ENCODE measurements at places on chromosomes 6 and 20. TPM values are rescaled to one million over a fixed set of nuclear protein-coding genes. Genes with fewer than 3 reads are reported as not detected.

DNA sequence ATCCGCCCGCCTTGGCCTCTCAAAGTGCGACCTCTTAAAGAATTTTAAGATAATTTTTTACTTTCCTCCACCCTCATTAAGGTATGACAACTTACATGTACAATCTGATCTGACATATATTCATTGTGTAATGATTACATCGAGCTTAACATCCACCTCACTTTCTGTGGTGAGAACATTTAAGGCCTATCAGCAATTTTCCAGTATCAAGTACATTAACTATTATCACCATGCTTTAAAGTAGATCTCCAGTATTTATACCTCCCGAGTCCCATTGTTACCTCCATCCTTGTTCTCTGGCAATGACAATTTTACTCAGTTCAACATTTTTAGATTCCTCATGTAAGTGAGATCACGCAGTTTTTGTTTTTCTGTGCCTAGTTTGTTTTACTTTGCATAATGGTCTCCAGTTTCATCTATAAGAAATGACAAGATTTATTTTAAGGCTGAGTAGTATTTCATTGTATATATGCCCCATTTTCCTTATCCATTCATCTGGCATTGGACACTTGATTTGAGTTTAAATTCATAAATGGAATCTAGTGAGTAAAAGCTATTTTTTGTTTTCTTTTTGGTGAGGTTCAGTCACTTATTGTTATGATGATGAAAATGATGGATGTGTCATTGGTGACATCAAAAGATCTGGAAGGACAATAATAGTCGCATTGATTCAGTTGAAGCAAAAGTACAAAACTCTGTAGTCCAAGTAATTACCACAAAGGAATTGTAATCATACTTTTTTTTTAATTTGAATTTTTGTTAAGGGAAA, 87.0 kb downstream of the OR2B2 start:
- DNase-seq: no peak
- no peaks in the 10 kb centered on the region for H3K36me3 ChIP-seq
- H3K4me1 ChIP-seq: peaks cover 43% of the 10 kb centered on the region
- H3K4me3 ChIP-seq: peak overlapping the region; percentile 86
- H3K27ac ChIP-seq: peak overlapping the region; percentile 96

The HLA-G gene
- 1.4 TPM for total RNA-seq

GRCh38 chr6:5295623-5296022, 34.3 kb downstream of the FARS2 start:
- H3K27ac ChIP-seq: no peak overlapping the region
- no peak for DNase-seq
- H3K4me3 ChIP-seq: no peak overlapping the region

- DNase-seq: no peak
- peaks cover 29% of the 10 kb centered on the region for H3K4me1 ChIP-seq
- no peaks in the 10 kb centered on the region for H3K27me3 ChIP-seq
- peak overlapping the region; percentile 14 for H3K27ac ChIP-seq
- H3K4me3 ChIP-seq: no peak overlapping the region
These were observed 4.0 kb downstream of the VARS1 start for GRCh38 chr6:31791324-31792089.

GRCh38 chr20:15222502-15223330, 885.3 kb upstream of the FLRT3 start:
- H3K4me3 ChIP-seq: no peak overlapping the region
- no peak overlapping the region for H3K27ac ChIP-seq
- DNase-seq: no peak
- no peaks in the 10 kb centered on the region for H3K27me3 ChIP-seq
- H3K4me1 ChIP-seq: peaks cover 1% of the 10 kb centered on the region

DNA sequence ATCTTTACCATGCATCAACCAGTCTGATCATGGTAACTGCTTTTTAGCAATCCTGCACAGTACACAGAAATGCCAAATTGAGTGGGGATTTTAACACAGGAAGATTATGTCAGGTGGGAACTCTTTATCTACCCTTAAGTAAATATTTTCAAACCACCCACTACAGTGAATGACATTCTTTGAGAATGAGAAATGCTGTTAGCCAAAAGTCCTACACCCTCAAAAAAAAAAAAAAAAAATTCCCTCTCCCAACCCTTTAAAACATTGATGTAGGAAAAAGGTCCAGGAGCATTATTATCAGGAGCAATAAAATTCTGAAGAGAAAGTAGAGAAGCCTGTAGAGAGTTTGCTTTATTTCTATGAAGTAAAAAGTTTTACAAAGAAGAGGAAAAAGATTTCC, 307.2 kb upstream of the THEMIS start:
- H3K36me3 ChIP-seq: no peaks in the 10 kb centered on the region
- no peak overlapping the region for H3K27ac ChIP-seq
- DNase-seq: no peak
- no peak overlapping the region for H3K4me3 ChIP-seq
- peaks cover 5% of the 10 kb centered on the region for H3K4me1 ChIP-seq
- H3K27me3 ChIP-seq: no peaks in the 10 kb centered on the region

The THBS2 gene
- not detected for total RNA-seq

- no peak overlapping the region for H3K4me3 ChIP-seq
- H3K36me3 ChIP-seq: no peaks in the 10 kb centered on the region
- H3K27ac ChIP-seq: no peak overlapping the region
- DNase-seq: no peak
- H3K27me3 ChIP-seq: peaks cover 5% of the 10 kb centered on the region
These were observed 80.2 kb downstream of the MAP7 start for GRCh38 chr6:136470044-136470443.

DNA sequence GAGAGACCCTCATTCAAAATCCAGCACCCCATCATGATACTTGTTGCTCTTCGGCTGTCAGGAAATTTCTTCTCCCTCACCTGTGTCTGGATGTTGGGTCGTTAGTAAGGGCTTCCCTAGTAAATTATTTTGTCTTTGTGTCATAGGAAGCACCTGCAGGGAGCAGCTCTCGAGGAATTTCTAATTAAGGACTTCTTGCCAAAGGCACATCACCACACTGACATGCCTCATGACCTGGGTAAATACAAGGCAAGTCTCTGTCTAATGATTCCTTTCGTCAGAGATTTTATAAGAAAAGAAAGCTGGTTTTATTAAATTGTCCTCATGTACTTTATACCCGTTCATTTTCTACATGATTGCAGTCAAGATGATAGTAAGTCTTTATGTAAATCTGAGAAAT, at the start of gene NOX3:
Gene NOX3 (minus strand): TSS at position 74 of the 400 bp plus-strand sequence. CDS start 39 bp downstream, at position 35.
- DNase-seq: no peak
- no peak within 1 kb of the TSS for H3K4me3 ChIP-seq
- H3K36me3 ChIP-seq: no peaks in the 10 kb centered on the region

DNA sequence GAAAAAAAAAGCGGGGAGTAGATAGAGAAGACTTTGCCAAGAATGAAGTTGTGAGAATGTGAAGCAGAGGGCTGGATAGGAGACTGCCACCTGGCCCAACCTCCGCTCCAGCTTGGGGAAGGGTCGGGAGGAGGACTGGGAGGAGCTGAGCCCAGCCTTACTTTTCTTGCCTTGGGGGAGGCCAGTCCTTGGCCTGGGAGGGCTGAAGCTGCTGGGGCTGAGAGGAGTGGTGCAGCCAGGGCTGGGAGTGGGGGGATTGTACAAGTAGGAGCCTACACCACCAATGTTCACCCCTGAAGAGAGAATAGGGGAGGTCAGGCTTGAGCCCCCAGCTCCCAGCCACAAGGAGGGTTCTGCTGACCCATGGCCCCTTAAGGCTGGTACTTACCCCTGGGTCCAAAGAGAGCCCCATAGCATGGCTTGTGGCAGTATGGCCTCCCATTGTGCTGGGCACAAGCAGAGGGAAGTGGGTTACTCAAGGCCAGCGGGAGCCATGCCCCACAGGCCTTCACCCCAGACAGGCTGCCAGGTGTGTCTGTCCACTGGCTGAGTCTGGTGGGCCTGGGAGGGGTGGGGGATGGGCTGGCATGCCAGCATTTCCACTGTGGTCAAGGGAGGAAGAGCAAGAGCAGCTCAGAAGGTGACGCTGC, 1.1 kb downstream of the CRIP3 start:
- no peaks in the 10 kb centered on the region for H3K36me3 ChIP-seq
- no peak for DNase-seq
- peaks cover 8% of the 10 kb centered on the region for H3K4me1 ChIP-seq
- H3K27ac ChIP-seq: no peak overlapping the region
- H3K27me3 ChIP-seq: peaks cover 9% of the 10 kb centered on the region

The SGK2 gene
- total RNA-seq: 1.6 TPM

- no peak overlapping the region for H3K27ac ChIP-seq
- no peaks in the 10 kb centered on the region for H3K4me1 ChIP-seq
- no peaks in the 10 kb centered on the region for H3K27me3 ChIP-seq
These were observed 7.8 kb downstream of the ADTRP start for GRCh38 chr6:11770546-11771466.

GRCh38 chr6:106692112-106692818, 62.9 kb downstream of the QRSL1 start:
- no peaks in the 10 kb centered on the region for H3K36me3 ChIP-seq
- DNase-seq: no peak
- no peak overlapping the region for H3K27ac ChIP-seq
- H3K4me1 ChIP-seq: no peaks in the 10 kb centered on the region
- H3K4me3 ChIP-seq: no peak overlapping the region

DNA sequence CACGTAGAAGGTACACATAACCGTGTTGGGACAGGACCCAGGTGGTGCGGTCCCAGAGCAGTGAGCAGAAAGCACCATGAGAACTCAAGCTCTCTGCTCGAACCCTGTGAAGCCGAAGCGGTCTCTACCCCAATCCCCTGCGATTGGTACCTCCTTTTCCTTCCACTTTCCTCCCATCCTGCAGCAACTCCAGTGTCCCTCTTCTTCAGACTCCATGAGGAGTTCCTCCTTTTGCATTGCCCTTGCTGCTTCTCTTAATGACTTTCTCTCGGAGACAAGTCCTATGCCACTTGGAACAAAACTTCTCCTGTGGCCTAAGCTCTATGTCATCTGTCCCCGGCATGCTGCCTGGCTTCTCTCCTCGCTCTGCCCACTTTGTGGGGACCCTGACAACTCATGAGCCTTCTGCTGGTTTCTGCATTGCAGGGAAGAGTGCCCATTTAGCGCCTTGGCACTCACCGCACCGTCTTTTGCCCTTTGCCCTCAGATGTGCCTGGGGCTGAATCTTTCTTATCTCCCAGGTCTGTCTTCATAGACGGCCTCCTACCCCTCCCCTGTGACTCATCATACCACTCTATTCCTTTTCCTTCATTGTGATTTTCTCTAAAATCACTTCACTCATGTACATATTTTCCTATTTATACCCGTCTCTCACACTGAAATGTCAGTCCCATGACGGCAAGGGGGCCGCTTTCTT, 9.2 kb upstream of the ZNF831 start:
- no peak overlapping the region for H3K27ac ChIP-seq
- peaks cover 93% of the 10 kb centered on the region for H3K4me1 ChIP-seq
- no peak for DNase-seq
- no peaks in the 10 kb centered on the region for H3K36me3 ChIP-seq
- H3K4me3 ChIP-seq: no peak overlapping the region

The RBM24 gene
- not detected for total RNA-seq

- peaks cover 4% of the 10 kb centered on the region for H3K36me3 ChIP-seq
- DNase-seq: no peak
- H3K27ac ChIP-seq: no peak overlapping the region
- no peak overlapping the region for H3K4me3 ChIP-seq
- peaks cover 5% of the 10 kb centered on the region for H3K27me3 ChIP-seq
- no peaks in the 10 kb centered on the region for H3K4me1 ChIP-seq
These were observed 57.7 kb downstream of the PXDC1 start for GRCh38 chr6:3693831-3694230.

GRCh38 chr20:19590382-19590781, 167.7 kb upstream of the RIN2 start:
- no peaks in the 10 kb centered on the region for H3K4me1 ChIP-seq
- H3K27me3 ChIP-seq: peaks cover 3% of the 10 kb centered on the region
- H3K27ac ChIP-seq: no peak overlapping the region

GRCh38 chr6:42704251-42704936, 18.0 kb downstream of the PRPH2 start:
- no peak overlapping the region for H3K27ac ChIP-seq
- DNase-seq: no peak
- H3K36me3 ChIP-seq: no peaks in the 10 kb centered on the region
- no peaks in the 10 kb centered on the region for H3K4me1 ChIP-seq
- H3K27me3 ChIP-seq: no peaks in the 10 kb centered on the region

GRCh38 chr6:18276610-18277236, 12.4 kb upstream of the DEK start:
- peaks cover 66% of the 10 kb centered on the region for H3K27me3 ChIP-seq
- DNase-seq: no peak
- peak overlapping the region; percentile 24 for H3K4me3 ChIP-seq

- peaks cover 6% of the 10 kb centered on the region for H3K4me1 ChIP-seq
- peaks cover 30% of the 10 kb centered on the region for H3K27me3 ChIP-seq
- H3K36me3 ChIP-seq: no peaks in the 10 kb centered on the region
- no peak overlapping the region for H3K27ac ChIP-seq
- DNase-seq: peak; percentile 62
These were observed 47.2 kb downstream of the FOXF2 start for GRCh38 chr6:1436334-1437306.

DNA sequence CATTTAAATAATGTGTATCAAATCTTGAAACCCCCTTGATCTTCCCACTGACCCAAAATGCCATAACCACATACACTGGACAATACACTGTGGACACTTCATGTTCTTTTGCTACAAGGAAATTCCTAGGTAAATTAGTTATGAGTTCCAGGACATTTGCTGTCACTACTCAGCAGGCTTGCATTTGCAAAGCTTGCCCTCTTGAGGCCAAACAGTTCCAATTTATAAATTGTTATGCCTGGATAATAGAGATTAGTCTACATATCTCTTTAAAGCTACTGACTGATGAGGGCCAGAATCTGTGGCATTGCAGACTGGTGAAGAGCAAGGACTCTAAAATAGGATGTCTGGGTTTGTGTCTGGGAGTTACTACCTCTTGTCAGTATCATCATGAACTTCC, 17.4 kb upstream of the RAB32 start:
- H3K36me3 ChIP-seq: no peaks in the 10 kb centered on the region
- H3K4me1 ChIP-seq: no peaks in the 10 kb centered on the region
- H3K27ac ChIP-seq: no peak overlapping the region
- no peak for DNase-seq
- H3K4me3 ChIP-seq: no peak overlapping the region

- no peaks in the 10 kb centered on the region for H3K36me3 ChIP-seq
- no peak overlapping the region for H3K27ac ChIP-seq
- peaks cover 18% of the 10 kb centered on the region for H3K4me1 ChIP-seq
- peaks cover 49% of the 10 kb centered on the region for H3K27me3 ChIP-seq
These were observed 3.2 kb downstream of the GNAS-AS1 start for GRCh38 chr20:58847463-58847862.

All from naive thymus-derived CD8-positive, alpha-beta T cell (primary cell).